ENCODE measurements at places on chromosomes 5 and 9.
A peak's percentile ranks its signal among the peaks of the same experiment; 100 is the strongest.

- H3K36me3 ChIP-seq = no peaks in the 10 kb centered on the region
- H3K4me3 ChIP-seq = no peak overlapping the region
- no peak for ATAC-seq
- peaks cover 17% of the 10 kb centered on the region for H3K27me3 ChIP-seq
Observed at GRCh38 chr5:83715236-83716065, 5.2 kb downstream of the HAPLN1 start.

DNA sequence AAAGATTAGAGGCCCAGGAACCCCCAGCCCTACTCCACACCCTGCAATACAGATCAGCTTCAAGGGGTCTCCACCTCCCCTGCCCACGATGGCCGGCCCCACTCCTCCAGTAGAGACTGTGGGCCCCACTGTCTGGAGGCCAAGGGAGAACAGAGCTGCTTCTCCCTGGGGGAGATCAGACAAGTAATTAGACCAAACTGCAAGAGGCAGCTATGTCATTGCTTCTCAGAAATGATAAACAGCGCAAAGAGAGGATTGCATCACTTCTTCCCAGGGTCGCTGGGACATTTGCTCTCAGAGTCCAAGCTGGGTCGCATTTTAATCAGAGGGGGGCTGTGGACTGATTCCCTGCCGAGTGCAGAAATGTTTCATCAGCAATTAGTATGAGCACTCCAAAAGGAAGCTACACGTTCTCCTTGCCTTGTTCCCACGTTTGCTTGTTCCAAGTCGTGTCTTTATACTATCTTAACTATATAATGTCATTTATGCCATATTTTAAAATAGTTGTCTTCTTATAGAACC lies 59.9 kb downstream of the ROPN1L start:
- no peaks in the 10 kb centered on the region for H3K36me3 ChIP-seq
- H3K27ac ChIP-seq = no peak overlapping the region

- H3K4me1 ChIP-seq = peaks cover 30% of the 10 kb centered on the region
- no peaks in the 10 kb centered on the region for H3K36me3 ChIP-seq
- no peak overlapping the region for H3K27ac ChIP-seq
- H3K27me3 ChIP-seq = peaks cover 41% of the 10 kb centered on the region
Observed at GRCh38 chr5:68709239-68709638, 384.6 kb upstream of the SLC30A5 start.

DNA sequence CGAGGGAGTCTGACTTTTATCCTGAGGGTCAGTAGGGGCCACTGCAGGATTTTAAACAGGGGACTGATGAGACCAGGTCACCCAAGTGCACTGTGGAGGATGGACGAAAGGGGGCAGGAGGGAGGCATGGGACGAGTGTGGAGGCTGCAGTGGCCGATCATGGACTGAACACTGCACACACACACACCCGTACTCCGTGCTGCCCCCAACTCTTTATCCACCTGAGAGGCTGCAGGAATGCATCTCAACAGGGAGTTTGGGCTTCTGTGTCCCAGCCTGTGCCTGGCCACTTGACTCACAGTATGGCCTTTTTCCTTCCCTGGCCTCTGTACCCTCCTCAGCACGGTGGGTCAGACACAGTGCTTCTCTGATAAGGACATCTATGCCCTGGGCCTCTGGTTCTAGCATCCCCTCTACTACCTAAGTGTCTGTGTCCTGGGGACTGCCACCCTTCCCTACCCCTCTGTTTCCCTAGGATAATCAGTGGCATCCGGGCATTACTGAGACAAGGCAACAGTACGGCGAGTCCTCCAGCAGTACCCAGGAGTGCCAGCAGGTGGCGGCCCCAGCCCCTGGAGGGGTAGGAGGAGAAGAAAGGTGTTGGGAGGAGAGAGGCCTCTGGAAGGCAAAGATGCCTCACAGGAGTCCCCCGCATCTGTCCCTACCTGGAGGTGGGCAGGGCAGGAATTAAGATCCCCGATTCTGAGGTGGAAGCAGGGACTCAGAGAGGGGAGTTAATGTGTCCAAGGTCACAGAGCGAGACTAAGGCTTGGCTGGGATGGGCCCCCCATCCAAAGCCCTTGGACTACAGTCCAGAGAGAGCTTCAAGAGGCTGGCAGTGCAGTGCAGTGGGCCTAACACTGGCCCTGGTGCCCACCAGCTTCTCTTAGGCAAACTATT lies 5.1 kb upstream of the CDX1 start:
- H3K36me3 ChIP-seq = no peaks in the 10 kb centered on the region
- ATAC-seq = peak; percentile 61
- H3K4me1 ChIP-seq = peaks cover 31% of the 10 kb centered on the region
- H3K27me3 ChIP-seq = no peaks in the 10 kb centered on the region

GRCh38 chr9:120951960-120952618 lies 25.5 kb upstream of the TRAF1 start:
- no peak overlapping the region for H3K4me3 ChIP-seq
- no peaks in the 10 kb centered on the region for H3K27me3 ChIP-seq
- H3K36me3 ChIP-seq = no peaks in the 10 kb centered on the region
- no peak overlapping the region for H3K27ac ChIP-seq

DNA sequence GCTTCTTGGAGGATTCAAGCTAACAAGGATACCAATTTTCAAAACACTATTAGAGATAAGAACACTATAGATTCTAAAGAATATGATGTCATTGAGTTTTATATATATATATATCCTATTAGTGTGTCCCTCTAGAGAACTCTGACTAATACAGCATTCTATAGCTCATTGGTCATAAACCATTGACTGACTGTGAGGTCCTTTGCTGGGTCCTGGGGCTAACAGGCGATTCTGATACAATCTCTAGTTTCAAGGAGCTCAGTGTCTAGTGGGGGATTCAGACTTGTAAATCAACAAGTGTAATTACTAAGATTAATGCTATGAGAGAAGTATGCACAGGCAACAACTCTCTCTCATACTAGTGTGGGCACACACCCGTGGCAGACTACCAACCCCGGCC lies 234.5 kb downstream of the DENND1A start:
- H3K4me3 ChIP-seq = no peak overlapping the region
- peaks cover 25% of the 10 kb centered on the region for H3K36me3 ChIP-seq
- H3K4me1 ChIP-seq = peaks cover 28% of the 10 kb centered on the region
- ATAC-seq = no peak

GRCh38 chr5:128328446-128328845 lies 209.6 kb downstream of the FBN2 start:
- H3K27me3 ChIP-seq = no peaks in the 10 kb centered on the region
- no peaks in the 10 kb centered on the region for H3K36me3 ChIP-seq
- no peak overlapping the region for H3K27ac ChIP-seq
- no peak overlapping the region for H3K4me3 ChIP-seq

DNA sequence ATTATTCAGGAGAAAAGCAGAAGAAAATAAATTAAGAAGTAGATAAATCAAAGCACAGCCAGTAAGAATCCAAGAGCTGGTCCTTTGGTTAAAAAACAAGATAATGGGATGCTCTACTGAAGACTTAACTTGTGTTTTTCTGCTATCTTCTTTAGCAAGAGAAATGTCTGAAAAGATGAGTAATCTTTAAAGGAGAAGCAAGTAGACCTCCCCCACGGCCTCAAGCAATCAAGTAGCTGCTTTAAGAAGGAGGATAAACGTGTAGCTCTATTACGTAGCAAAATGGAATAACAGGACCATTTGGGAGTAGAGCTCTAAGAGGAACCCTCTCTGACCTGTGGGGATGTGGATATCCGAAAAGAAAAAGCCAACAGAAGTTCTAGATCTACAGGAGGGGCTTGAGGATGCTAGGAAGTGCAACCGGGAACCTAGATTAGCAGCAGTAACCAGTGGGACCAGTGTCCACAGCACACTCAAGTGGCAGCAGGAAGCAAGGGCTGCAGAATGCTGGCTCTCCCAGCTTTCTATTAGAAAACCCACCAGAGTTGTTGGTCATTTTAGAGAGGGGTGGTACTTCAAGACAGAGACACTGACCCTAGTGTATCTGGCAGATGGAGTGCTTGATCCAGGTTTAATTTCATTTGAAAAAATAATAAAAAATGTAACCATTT lies 185.4 kb downstream of the GABBR2 start:
- H3K27me3 ChIP-seq = peaks cover 78% of the 10 kb centered on the region
- H3K36me3 ChIP-seq = no peaks in the 10 kb centered on the region

- H3K36me3 ChIP-seq = no peaks in the 10 kb centered on the region
- no peaks in the 10 kb centered on the region for H3K4me1 ChIP-seq
- no peaks in the 10 kb centered on the region for H3K27me3 ChIP-seq
- ATAC-seq = no peak
- no peak overlapping the region for H3K27ac ChIP-seq
- H3K4me3 ChIP-seq = no peak overlapping the region
Observed at GRCh38 chr5:101782352-101783103, 513.6 kb downstream of the SLCO4C1 start.

- ATAC-seq = no peak
- H3K4me3 ChIP-seq = no peak overlapping the region
- H3K4me1 ChIP-seq = peaks cover 34% of the 10 kb centered on the region
- H3K27me3 ChIP-seq = no peaks in the 10 kb centered on the region
- H3K36me3 ChIP-seq = peaks cover 11% of the 10 kb centered on the region
Observed at GRCh38 chr5:14854799-14855198, 16.8 kb downstream of the ANKH start.

DNA sequence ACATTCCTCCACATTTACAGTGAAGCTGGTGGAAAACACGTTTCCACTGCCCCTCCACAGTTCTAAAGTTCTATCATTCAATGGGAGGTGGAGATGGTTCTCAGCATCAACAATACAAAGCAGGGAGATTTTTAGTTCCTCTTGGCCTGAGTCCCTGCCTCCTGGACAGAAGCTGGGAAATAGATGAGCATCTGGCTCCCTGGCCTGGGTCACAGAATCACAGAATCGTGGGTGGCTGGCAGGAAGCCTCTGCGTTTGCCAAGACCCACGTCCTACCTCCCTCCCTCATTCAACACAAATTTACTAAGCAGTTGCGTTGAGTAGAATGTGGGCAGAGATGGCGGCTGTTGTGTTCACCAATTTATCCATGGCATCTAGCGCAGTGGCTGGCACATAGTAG lies 5.2 kb upstream of the PPARGC1B start:
- ATAC-seq = no peak
- H3K27me3 ChIP-seq = no peaks in the 10 kb centered on the region
- peak overlapping the region; percentile 44 for H3K27ac ChIP-seq

DNA sequence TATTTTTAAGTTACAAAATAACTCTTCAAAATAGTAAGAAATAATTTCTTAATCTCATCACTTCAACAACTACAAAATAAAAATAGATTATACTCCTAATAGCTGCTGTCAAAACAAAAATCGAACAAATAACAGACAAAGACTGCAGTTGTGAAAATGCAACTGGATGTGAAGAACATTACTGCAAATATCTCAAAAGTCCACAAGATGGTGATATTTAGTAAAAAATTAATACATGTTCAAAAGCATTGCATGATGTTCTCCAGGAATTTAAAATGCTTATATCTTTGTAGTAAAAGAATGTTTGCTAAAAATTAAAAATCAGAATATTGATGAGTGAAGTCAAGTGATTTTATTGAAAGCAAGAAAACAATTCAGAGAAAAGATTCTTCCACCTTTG lies 66.2 kb downstream of the MPDZ start:
- H3K36me3 ChIP-seq = no peaks in the 10 kb centered on the region
- no peaks in the 10 kb centered on the region for H3K4me1 ChIP-seq
- H3K4me3 ChIP-seq = no peak overlapping the region
- H3K27ac ChIP-seq = no peak overlapping the region
- no peaks in the 10 kb centered on the region for H3K27me3 ChIP-seq

- H3K4me3 ChIP-seq = no peak overlapping the region
- H3K36me3 ChIP-seq = no peaks in the 10 kb centered on the region
- H3K27me3 ChIP-seq = no peaks in the 10 kb centered on the region
- no peaks in the 10 kb centered on the region for H3K4me1 ChIP-seq
- no peak for ATAC-seq
Observed at GRCh38 chr9:13857521-13857920, 456.4 kb downstream of the NFIB start.

GRCh38 chr9:108339251-108339650 lies 516.5 kb downstream of the ACTL7B start:
- no peaks in the 10 kb centered on the region for H3K27me3 ChIP-seq
- no peak overlapping the region for H3K27ac ChIP-seq
- no peaks in the 10 kb centered on the region for H3K36me3 ChIP-seq
- H3K4me3 ChIP-seq = no peak overlapping the region
- ATAC-seq = no peak
- H3K4me1 ChIP-seq = no peaks in the 10 kb centered on the region

GRCh38 chr9:127608104-127608966 lies 3.7 kb upstream of the STXBP1 start:
- H3K27ac ChIP-seq = peak overlapping the region; percentile 25
- H3K4me1 ChIP-seq = peaks cover 30% of the 10 kb centered on the region
- no peaks in the 10 kb centered on the region for H3K36me3 ChIP-seq
- peaks cover 43% of the 10 kb centered on the region for H3K27me3 ChIP-seq
- H3K4me3 ChIP-seq = peak overlapping the region; percentile 85
- peak; percentile 85 for ATAC-seq

- H3K27me3 ChIP-seq = no peaks in the 10 kb centered on the region
- ATAC-seq = peak; percentile 93
- peaks cover 33% of the 10 kb centered on the region for H3K4me1 ChIP-seq
- H3K36me3 ChIP-seq = no peaks in the 10 kb centered on the region
Observed at GRCh38 chr5:124952079-124952478, 205.6 kb upstream of the ZNF608 start.

DNA sequence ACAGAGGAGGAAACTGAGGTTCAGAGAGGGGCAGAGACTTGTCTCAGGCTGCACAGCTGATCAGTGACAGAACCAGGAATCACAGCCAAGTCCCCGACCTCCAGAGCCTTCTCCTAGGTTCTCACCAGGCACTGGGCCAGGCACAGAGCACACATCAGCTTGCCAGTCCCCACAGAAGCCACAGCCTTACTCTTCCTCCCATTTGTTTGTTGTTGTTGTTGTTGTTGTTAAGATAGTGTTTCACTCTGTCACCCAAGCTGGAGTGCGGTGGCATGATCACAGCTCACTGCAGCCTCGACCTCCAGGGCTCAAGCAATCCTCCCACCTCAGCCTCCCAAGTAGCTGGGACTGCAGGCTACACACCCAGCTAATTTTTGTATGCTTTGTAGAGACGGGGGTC lies 41.4 kb downstream of the NAIF1 start:
- H3K36me3 ChIP-seq = no peaks in the 10 kb centered on the region
- peak overlapping the region; percentile 93 for H3K27ac ChIP-seq
- no peak for ATAC-seq
- no peaks in the 10 kb centered on the region for H3K27me3 ChIP-seq
- peaks cover 78% of the 10 kb centered on the region for H3K4me1 ChIP-seq

- no peak overlapping the region for H3K27ac ChIP-seq
- no peak overlapping the region for H3K4me3 ChIP-seq
- H3K36me3 ChIP-seq = no peaks in the 10 kb centered on the region
- no peak for ATAC-seq
- no peaks in the 10 kb centered on the region for H3K4me1 ChIP-seq
Observed at GRCh38 chr5:130092991-130093390, 188.7 kb downstream of the CHSY3 start.

DNA sequence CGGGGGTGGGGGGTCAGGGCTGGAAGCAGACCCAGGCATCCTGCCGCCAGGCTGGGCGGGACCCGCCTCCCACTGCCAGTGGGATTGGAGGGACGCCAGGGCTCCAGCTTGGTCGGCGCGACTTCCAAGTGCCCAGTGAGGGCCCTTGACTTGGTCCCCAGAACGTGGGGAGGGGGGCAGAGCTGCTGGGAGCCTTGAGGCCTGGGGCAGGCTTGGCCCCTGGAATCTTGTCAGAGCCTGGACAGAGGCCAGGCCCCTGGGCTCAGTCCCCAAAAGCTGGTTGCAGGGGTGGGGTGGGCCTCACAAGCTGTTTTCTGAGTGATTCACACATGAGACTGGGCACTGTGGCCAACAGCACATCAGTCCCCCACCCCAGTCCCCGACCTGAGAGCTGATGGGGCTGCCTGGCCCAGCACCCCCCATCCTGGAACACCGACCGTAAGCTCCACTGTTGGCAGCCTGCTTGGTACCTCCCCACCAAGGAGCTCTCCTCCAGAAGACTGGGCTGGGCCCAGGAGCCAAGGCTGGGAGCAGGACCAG lies 526 bp downstream of the CLIC3 start:
- peaks cover 10% of the 10 kb centered on the region for H3K27me3 ChIP-seq
- H3K27ac ChIP-seq = peak overlapping the region; percentile 64
- ATAC-seq = no peak
- H3K4me3 ChIP-seq = peak overlapping the region; percentile 43

All from stimulated activated memory B cell treated with anti-CD40 and anti-IgM and Interleukin-4, amounts not matched to agents 10 μg/mL and 1 μg/mL and 100 μg/mL, for 72 hours (primary cell).